ENCODE measurements at places on chromosomes 12 and 14.

DNA sequence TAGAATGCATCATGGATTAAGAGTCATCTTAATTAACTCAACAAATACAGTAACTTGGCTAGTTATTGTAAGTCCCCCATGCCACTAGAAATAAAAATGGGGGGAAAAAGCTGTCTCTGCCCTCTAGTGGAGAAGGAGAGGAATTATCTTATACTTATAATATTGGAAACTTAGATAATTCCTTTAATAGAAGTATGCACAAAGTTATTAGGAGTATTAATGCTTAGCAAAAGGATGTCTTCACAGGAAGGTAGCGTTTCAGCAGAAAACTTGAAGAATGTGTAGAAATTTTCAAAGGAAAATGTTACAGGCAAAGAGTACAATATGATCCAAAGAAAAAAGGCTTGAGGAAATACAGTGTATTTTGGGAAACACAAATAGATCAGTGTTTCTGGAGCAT, 19.8 kb downstream of the OR5AU1 start:
- no peak for DNase-seq

- DNase-seq: no peak
Measured at GRCh38 chr12:12518919-12519318, 43.7 kb downstream of the DUSP16 start.

GRCh38 chr14:72178517-72178916, 246.3 kb downstream of the RGS6 start:
- no peak for DNase-seq

DNA sequence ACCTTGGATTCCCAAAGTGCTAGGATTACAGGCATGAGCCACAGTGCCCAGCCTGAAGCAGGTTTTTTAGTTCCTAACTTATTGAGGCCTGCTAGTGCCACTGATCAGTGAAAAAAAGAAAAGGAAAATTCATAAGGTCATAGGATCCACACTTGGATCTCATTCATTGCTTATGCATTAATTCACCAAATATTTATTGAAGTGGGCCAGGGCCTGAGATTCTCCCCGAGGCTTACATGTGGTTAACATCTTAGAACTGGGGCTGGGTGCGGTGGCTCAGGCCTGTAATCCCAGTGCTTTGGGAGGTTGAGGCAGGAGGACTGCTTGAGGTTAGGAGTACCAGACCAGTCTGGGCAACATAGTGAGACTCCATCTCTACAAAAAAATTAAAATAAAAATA, 29.5 kb upstream of the MAP1LC3B2 start:
- peak; percentile 74 for DNase-seq

GRCh38 chr12:28156362-28156761, 33.9 kb upstream of the CCDC91 start:
- DNase-seq: no peak

DNA sequence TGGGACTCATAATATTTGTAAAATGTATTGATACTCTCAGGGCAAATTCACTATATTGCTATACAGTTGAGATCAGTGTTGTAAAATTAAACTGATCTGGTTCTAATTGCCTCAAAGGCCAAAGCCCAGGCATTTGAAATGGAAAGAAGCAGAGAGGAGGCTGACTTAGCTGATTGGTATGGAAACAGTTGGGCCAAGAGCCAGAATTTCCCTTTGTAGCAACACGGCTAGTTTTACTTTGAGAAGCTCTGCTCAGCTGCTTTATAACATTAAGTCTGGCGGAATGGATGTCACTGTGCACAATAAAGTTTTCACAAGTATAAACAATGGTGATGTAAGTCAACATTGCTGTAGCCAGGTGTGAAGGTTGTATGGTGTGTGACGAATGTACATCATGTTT, 186.4 kb downstream of the MSRB3 start:
- DNase-seq: no peak

- no peak for DNase-seq
Measured at GRCh38 chr12:51128919-51129318, 44.0 kb downstream of the TFCP2 start.

DNA sequence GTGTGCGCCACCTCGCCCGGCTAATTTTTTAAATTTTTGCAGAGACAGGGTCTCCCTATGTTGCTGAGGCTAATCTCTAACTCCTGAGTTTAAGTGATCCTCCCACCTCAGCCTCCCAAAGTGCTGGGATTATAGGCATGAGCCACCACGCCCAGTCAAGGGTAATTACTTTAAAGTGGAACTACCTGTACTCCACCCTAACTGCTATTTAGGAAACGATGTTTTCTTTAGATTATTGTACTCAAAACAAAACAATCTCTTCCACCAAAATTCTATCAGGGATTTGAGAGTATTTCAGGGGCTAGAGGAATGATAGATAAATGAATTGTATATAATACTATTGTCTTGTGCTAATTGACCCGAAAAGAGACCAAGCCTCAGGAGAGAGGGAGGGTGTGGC, 9.6 kb upstream of the BIN2 start:
- DNase-seq: no peak

DNA sequence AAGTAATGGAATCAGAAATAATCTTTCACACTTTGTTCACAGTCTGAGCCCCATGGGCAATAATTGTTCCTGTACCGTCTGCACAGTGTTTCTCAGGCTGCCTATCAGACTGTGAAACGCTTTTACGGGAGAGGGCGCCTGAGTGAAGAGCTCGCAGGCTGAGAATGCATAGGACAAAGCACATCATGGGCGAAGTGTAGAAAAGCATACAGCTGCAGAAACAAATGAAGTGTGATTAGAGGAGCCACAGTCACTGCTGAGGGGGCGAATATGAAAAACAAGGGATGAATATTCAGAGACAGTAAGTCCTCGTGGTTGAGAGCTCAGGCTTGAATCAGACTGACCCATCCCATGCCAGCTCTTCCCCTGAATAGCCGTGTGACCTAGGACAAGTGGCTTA, 438.4 kb upstream of the DCN start:
- no peak for DNase-seq

- no peak for DNase-seq
Measured at GRCh38 chr12:52920937-52921336, 16.1 kb upstream of the KRT8 start.

GRCh38 chr14:83883732-83884131, 1646.2 kb upstream of the FLRT2 start:
- DNase-seq: no peak

DNA sequence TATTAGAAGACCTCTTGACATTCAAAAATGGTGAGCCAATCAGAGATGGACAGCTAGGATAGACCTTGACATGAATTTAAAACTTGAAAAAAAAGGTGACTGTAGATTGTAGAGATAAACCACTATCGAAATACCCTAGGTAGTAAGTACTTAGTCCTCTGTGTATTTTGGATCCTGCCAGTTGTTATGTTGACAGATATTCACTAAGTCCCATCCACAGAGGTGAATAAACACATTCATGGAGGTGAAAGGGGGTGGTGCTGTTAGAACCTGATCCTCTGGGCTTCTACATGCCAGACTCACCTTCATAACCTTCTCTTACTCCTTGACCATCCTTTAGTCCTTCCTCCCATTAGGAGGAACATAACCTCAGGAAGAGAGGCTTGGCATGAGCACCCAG, 72.3 kb downstream of the OTX2 start:
- DNase-seq: no peak

GRCh38 chr12:12859690-12860089, 31.7 kb upstream of the GPRC5A start:
- no peak for DNase-seq

- no peak for DNase-seq
Measured at GRCh38 chr12:9349888-9350885, 142.0 kb upstream of the PZP start.

GRCh38 chr12:56634837-56635791, 5.0 kb upstream of the BAZ2A start:
- peak; percentile 77 for DNase-seq

GRCh38 chr14:70315942-70316341, 43.5 kb downstream of the COX16 start:
- no peak for DNase-seq

- no peak for DNase-seq
Measured at GRCh38 chr12:22765421-22766130, 140.6 kb downstream of the ETNK1 start.

- DNase-seq: no peak
Measured at GRCh38 chr12:111404362-111405148, 1.2 kb upstream of the SH2B3 start.

DNA sequence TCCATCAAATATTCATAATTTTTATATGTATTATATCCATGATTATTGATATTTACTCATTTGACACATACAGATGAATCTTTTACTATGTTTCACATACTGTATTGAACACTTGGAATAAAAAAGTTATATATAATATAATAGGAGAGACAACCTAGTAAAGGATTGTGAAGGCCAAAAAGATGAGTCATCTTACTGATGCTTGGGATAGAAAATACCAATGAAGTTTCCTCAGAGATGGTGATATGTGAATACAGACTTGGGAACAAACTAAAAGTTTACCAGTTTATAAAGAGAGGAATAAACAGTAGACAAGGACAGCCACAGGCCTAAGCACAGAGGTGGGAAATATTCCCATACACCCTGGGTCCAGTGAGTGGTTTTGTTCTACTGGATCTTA, 743.9 kb upstream of the FLRT2 start:
- no peak for DNase-seq

- DNase-seq: no peak
Measured at GRCh38 chr14:106396999-106397398, 870.6 kb downstream of the TMEM121 start.

DNA sequence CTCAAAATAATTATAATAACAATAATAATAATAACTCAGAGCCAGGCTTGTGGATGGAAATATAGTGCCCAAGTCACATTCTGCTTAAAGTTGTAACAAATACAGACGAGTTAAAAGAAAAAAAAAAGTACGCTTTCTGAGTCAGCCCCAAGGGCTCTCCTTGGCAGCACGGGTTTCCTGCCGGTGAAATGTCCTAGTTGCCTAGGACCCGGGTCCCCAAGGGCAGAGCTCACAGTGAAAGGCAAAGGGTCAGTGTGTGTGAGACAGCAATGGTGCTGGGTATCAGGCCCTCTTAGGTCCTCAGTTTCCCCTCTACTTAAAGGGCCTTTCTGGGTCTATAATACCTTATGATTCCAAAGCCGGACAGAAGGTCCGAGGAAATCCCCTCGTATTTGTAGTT, 96.3 kb upstream of the CLMN start:
- DNase-seq: no peak

DNA sequence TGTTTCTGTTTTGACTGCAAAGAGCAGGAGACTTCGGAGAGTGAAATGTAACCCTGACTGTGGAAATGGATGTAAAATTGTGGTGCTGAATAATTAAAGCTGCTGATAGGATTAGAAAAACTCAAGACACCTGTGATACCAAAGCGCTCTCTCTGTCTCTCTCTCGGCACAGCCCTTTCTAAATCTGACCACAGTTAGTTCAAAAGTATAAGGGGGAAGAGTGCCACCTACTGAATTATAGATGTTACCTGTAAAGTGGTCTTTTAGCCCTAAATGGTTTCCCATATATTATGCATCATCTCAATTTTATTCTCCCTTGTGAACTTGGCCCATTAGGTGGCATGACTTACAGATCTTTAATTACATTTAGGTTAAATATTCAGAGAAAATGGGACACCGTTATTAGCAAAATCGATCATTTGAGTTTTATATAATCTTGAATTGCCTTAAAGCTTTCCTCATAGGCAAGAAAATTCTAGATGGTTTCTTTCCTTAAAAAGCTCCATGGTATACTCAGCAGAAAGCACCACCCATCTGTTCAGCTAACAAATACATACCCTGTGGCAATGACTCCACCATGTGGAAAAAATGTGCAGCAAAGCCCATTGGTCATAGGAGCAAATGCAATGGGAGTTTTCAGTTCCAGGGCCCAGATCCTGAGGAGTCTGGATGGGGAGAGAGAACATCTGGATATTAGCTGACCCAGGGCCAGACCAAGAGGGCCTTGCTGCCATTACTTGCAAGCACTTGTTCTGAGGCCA, 18.1 kb downstream of the RFC5 start:
- DNase-seq: no peak

DNA sequence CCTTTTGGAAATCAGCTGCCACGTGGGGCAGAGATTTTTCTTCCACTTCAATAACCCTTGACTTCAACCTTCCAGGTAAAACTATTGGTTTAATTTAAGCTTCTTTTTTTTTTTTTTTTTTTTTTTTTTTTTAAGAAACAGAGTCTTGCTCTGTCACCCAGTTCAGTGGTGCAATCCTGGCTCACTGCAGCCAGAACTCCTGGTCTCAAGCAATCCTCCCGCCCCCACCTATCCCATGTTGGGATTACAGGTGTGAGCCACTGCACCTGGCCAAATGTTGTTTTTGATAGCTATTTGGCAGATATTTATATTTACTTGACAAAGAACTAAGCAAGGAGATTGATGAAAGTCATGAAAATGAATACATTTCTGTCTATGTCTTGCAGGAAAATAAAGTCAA, 65.1 kb downstream of the SINHCAF start:
- DNase-seq: no peak

DNA sequence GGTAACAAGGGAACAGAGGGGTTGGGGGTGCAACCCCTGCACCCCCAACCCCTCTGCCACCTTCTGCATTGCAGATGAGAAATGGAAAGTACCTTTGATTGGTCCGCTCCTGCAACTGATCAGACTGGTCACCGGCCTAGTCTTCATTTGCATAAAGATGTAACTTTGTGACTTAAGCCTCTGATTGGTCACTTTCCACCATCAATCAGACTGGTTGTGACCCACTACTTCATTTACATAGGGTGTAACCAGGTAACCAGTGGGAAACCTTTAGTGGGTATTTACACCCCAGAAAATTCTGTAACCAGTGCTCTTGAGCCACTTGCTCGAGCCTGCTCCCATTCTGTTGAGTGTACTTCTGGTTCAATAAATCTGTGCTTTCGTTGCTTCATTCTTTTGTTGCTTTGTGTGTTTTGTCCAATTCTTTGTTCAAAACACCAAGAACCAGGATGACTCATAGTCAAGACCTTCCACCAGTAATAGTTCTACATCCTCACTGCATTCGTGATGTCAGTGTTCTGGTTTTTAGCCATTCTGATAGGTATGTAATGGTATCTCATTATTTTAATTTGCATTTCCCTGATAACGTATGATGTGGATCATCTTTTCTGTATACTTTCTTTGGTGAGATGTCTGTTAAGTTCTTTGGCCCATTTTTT, 30.8 kb downstream of the LEMD3 start:
- no peak for DNase-seq

GRCh38 chr12:132161796-132162507, 17.7 kb downstream of the NOC4L start:
- DNase-seq: no peak

DNA sequence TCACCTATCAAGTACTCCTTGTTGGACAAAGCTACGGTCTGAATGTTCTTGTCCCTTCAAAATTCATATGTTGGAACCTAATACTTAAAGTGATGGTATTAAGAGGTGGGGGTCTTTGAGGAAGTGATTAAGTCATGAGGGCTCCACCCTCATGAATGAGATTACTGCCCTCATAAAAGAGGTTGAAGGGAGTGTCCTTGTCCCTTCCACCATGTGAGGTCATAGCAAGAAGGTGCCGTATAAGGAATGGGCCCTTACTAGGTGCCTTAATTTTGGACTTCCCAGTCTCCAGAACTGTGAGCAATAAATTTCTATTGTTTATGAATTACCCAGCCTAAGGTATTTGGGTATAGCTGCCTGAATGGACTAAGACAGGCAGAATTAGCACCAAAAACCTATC, 191.1 kb upstream of the NUDT4 start:
- no peak for DNase-seq

GRCh38 chr12:1360441-1361210, 233.8 kb downstream of the FBXL14 start:
- no peak for DNase-seq

Measured in lower leg skin (tissue), 4 donors.